ENCODE measurements at places on chromosomes 12 and 14.
A peak's percentile ranks its signal among the peaks of the same experiment; 100 is the strongest.

DNA sequence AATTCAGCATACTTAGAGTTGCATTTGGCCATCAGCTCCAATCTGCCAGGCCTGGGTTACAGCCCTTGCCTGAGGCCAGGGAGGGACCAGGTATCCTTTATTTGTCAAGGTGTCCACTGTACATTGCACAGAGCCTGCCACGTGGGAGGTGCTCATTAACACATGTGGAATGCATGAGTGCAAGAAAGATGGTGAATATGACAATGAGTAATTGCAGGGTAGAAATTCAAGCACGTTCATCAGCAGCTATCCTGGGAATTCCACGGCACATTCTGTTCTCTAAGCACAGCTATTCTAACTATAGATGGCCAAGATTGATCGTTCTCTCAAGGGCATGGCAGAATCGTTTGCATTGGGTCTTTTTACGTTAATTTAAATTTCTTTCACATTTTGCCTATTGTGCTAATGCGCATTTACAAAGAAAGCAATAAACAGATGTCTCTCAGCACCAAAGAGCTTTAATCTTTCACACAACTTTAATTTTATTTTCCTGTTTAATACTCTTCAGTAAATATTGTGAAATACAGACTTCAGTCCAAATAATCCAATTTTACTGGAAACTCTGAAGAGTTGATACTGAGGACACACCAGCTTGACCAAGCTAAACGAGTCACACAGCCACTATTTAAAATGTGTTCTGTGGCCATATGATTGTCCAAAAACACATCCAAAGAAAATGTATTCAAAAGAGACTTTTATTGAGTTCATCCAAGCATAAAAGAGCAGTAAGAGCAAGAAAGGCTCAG is 1025.7 kb upstream of the TMEM132C start:
- DNase-seq, result no peak

DNA sequence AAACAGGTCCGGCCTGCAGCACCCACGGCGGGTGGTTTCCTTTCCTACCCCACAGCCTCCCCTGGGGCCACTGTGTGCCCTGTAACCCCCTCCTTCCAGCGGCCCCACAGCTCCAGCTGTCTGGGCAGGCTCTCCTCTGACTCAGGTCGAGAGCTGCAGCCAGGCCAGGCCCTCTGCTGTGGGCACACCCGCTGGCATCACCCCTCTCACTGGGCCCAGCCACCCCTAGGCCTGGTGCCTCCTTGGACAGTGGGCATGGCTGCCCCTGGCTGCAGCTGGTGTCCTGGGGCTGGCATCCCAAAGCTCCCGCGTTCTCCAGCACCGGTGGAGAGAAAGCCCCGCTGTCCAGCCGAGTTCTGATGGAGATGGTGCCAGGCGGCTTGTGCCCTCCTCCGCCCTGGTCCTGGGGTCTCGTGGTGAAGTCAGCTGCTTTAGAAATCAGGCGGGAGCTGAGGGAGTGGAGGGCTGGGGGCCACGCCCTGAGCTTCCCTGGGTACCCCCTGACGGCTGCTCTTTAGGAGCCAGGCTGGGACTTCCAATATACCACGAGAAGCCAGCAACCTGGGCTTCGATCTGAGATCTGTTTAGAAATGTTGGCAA is 114.9 kb downstream of the KIF26A start:
- DNase-seq, result no peak

- DNase-seq, result peak; percentile 2
These were observed 38.7 kb upstream of the NOVA1 start for GRCh38 chr14:26636561-26636960.

DNA sequence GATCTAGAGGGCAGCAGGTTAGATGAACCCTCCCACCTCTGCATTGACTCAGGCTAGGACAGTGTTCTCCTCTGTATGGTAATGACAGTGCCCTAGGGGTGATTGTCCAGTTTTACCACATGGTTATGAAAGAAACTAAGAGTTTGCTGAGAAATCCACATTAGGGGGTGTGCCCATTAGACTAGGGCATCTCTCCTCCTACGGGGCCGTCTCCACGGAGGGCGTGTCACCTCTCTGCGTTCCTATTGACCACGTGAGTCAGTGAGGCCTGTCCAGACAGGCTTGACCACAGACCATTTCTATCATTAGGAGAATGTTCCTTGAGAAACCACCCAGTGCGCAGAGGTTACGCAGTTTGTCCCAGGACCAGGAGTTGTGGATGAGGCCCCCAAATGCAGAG is 8.3 kb downstream of the MVK start:
- no peak for DNase-seq

DNA sequence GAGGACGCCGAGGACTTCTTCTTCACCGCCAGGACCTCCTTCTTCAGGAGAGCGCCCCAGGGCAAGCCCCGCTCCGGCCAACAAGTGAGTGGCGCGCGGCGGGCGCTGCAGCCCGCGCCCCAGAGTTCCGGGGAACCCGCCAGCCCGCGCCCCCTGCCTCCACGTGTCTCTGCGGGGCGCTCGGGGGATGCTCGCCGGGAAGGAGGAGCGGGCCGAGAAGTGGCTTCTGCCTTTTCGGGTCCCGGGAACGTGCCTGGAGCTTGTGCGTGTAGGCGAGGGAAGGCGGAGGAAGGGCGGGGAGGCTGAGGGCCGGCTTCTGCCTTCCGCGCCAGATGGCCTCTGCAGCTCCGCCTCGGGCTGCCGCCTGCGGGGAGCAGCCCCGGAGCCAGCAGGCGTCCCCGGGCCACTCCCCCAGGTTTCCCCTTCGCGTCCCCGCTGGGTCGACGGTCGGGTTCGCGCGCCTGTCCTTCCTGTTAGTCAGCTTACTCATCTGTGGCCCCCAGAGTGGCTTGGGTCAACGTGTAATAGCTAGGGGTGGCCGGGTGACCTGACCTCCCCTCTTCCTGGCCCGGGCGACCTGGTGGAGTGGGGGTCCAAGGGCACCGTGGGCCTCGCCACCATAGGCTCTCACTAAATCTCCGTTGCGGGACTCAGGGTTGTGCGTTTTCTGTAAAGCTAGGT is 505 bp downstream of the RASSF3 start:
- DNase-seq, result no peak

Measured in retinal pigment epithelial cell (primary cell).